ENCODE measurements at places on chromosomes 2 and 18.

DNA sequence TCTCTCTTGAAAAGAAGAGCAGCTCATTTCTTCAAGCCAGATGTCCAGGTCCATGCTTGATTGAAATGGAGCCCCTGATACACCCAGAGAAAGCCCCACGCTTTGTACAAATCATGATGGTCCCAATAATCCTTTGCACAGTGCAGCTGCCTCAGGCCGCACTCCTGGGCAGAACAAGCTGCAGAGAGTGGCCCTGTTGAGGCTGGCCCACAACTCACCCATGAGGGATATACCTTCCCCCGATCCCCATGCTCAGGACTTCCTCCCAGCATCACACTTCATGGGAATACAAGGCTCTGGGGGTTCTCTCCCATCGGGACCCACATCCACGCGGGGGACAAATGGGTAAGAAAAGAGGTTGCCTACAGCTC, 181.8 kb downstream of the CTIF start:
- no peak for DNase-seq

DNA sequence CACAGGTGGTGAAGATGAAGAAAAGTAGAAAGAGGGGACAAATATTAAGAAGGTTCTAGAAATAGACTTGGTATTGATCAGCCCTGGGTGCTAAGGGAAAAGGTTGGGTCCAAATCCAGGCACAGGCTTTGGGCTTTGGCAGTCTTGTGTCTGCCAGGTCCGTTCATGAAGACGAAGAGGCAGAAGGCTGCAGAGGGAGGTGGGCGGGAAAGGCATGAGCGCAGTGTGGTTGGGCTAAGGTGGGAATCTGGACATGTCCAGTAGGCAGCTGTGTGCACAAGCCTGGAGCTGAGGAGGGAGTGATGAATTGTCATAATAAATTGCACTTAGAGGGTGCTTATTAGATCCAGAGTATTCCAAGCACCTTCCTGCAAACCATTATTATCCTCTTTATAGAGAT, 105.7 kb upstream of the TEX51 start:
- peak; percentile 9 for DNase-seq

GRCh38 chr2:165009466-165009865, 54.1 kb upstream of the SLC38A11 start:
- DNase-seq, result no peak

DNA sequence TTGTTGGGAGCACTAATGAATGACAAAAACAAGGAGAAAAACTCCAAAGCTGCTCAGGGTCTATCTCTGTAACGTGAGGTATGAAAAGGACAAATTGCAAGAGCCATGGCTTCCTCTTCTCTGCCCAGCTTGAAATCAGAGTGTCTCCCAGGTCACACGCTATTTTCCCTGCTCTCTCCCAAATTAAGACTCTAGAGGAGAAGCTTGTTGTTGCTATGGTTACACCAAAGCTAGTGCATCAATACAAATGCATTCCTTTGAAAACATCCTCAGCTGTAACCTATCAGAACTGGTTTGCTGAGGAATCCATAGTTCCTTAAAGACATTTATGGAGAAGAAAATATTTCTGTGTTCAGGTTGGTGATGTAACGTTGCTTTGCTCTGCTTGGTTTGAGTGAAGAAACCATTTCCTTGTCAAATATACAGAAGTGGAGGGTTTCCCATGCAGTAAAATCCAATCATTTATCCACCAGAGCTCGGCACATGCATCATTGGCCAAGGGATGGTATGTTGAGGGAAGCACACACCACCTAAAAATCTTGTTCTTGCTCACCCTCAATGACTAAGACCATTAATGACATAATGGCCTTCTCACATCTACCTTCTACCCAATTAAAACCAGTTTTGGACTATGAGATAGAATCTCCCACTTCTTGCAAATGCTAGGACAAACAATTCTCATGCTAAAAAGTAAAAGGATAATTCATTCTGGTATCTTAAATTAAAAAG, 2135.6 kb upstream of the CELF4 start:
- no peak for DNase-seq

DNA sequence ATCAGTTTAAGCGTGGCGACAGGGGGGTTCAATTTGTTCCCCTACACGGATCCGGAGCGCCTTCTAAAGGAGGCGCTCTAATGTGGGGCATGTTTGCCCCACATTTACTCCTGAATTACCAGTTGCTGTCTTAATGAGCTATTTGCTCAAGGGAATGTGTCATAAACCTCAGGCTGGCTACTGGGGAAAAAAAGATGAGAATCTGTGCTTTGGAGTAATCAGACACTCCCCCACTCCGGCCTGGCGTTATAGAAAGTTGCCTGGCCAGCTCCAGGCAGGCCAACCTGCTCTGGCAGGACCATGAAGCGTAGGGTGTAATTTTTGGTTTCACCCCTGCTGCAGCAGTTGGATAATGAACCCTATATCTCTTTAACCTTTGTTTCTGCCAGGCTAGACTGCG, 31.0 kb upstream of the MAP3K20 start:
- no peak for DNase-seq

GRCh38 chr2:192265751-192266150, 71.0 kb upstream of the TMEFF2 start:
- no peak for DNase-seq

GRCh38 chr18:40469316-40469715, 1485.7 kb upstream of the PIK3C3 start:
- DNase-seq, result no peak

DNA sequence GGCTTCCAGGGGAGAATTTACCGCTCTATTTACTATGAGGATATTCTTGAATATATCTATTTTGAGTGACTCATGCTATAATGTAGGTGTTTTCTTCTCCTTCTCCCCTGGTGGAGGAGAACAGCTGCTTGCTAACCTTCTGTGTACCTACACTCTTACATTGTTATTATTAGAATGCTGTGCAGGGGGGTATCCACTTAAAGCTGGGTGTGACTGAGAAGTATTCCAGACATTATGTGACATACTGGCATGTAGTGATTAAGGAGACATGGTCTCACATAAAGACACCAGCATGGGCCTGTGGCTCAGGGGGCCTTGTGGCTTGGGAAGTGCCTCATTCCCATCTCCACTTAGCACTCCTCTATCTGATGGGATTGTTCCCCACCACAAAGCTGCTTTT, 287.9 kb downstream of the PTPRM start:
- DNase-seq, result no peak

- DNase-seq, result no peak
Measured at GRCh38 chr2:71721669-71722068, 268.3 kb downstream of the DYSF start.

GRCh38 chr18:78049281-78049680, 799.6 kb downstream of the GALR1 start:
- DNase-seq, result no peak

DNA sequence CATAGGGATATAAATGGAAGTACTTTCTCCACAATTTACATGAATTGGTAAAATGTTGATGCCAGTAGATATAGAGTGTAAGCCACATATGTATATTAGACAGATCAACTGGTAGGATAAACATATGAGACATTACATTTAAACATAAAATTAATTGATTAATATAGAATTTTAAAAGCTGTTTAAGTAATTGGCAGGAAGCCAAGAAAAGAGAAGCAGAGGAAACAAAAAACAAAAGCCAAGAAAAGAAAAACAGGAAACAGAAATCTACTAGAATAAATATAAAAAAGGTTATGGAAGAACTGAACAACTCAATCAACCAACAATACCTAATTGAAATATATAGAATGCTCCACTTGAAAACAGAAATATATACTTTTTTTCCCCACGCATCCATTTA, 920.1 kb upstream of the TMEFF2 start:
- no peak for DNase-seq

GRCh38 chr2:117514371-117514770, 300.1 kb upstream of the DDX18 start:
- DNase-seq, result no peak

DNA sequence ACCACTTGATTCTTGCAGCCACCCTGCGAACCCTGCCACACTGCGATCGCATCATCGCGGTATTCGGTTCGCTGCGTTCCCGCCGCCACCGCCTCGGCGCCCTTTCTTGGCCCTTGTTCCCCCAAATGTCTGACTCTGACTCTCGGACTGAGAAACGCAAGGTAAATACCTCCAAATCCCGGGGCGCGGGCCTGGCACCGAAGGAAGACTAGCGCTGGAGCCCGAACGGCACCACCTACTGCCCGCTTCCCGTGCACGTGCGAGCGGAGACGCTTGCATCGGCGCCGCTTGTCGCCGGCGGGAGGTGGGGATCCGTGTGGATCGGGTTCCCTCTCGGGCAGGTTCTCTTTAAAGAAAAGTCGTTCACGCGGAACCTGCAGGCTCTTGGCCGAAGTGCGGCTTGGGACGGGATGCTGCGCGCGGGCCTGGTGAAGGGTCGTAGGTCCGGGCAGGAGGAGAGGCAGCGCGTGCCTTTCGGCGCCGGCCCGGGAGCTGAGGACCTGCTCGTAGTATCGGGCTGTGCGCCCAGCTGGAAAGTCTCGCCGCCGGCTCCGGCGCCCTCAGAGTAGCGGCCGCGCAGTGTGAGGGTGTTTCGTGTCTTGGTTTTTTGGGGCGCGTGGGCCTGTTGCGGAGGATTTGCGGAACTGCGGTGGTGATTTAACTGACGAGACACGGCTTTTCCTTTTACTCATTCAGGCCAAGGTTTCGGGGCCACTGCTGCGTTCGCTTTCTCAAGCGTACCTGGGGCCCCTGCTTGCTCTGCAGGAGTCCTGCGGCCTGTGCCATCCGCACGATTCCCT, 514 bp downstream of the BCL2L11 start:
- DNase-seq, result peak; percentile 75

DNA sequence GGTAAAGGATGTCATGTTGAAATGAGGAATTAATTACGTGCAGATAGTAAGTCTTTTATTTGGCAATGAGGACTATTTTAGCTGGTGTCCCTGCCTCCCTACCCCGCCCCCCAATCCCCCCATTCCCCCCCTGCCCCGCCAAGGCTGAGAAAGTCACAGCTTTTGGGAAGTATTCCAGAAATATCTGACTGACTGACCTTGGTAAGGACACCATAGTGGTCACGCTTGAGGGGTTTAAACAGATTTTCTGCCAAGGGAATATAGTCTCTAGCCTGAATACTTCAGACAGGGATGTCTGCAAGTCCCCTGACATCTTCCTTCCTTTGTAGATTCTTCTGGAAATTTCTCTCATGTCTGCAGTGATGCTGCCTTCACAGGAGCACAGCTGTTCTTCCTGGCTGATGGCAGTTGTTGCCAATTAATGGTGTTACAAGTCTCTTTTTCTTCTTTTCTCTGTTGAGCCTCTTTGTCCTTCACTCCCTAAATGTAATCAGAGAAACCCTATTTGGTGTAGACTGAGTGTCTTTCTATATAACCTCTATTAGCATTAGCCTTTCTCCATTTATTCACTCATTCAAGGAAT, 53.7 kb upstream of the MGAT5 start:
- no peak for DNase-seq

GRCh38 chr2:118269408-118270051, 181.3 kb downstream of the INSIG2 start:
- no peak for DNase-seq

DNA sequence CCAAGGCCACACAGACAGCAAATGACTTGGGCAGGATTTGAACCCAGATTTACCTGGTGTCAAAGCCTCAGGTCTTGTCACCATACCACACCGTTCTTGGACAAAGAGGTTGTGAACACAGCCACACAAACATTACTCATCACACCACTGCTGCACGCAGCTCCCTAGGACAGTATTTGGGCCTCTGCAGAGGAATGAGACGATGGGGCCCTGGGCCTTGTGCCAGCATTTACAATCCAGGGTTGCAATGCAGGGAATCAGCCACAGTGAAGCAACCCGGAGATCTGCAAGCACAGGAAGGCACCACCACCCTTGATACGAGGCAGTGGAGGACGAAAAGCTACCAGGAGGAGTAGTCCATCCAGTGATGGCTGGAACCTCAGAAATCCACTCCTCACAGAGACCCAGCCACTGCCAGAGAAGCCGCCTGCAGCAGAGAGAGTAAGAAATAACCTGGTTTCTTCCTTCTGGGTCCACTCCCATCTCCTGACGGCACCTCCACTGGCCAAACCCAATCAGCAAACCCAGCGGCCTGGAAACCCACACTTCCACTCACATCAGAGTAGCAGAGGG, 3.7 kb upstream of the MTCL1 start:
- DNase-seq, result no peak

DNA sequence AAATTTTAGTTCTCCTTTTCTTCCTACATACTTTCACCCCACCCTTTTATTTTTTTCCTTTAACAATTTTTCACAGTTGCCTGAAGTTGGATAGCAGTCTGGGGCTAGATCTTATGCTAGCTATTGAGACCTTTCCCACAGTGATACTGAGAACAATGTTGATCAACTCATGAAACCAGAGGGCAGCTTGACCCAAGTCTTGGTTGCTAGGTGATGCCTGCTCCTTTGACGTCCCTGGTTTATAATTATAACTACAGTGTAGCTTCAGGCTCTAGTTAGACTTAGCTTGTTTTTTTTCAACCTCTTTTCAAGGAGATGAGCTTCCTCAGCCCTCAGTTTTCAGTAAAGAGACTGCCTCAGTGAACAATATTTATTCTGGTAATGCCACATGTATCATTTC, 648.5 kb downstream of the IRS1 start:
- DNase-seq, result no peak

- DNase-seq, result peak; percentile 43
Measured at GRCh38 chr2:239157269-239157668, 243.6 kb downstream of the HDAC4 start.

GRCh38 chr2:196160101-196160500, 11.3 kb downstream of the STK17B start:
- no peak for DNase-seq

DNA sequence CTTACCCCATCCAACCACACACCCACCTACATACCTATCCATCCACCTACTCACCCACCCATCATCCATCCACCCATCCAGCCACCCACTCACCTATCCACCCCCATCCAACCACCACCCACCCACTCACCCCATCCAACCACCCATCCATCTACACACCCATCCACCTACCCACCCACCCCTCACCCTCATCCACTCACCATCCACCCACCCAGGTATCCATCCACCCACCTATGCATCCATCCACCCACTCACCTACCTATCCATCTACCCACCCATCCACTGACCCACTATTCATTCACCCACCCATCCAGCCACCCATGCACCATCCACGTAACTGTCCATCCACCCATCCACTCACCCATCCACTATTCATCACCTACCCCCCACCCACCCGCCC, 194.8 kb downstream of the EIPR1 start:
- no peak for DNase-seq

DNA sequence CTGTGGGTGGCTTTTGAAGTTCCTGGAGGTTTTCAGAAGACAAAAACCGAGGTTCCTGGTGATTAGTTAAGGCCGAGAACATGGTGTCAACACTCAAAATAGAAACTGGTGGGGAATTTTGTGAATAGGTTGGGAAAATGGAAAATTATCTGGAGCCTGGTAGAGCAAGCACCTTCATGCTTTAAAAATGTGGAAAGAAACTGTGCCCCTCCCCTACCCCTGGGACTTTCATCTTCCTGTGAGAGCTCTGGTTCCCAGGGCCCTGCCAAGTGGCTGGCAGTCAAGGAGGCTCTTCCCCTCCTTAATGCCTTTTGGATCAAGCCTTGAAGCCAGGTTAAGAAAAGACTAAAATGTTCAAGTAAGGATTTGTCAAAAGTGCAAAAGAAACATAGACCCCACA, 1.9 kb upstream of the CRACDL start:
- no peak for DNase-seq

All from Peyer's patch (tissue), 4 donors.